ENCODE measurements at places on chromosomes 13 and 19.

DNA sequence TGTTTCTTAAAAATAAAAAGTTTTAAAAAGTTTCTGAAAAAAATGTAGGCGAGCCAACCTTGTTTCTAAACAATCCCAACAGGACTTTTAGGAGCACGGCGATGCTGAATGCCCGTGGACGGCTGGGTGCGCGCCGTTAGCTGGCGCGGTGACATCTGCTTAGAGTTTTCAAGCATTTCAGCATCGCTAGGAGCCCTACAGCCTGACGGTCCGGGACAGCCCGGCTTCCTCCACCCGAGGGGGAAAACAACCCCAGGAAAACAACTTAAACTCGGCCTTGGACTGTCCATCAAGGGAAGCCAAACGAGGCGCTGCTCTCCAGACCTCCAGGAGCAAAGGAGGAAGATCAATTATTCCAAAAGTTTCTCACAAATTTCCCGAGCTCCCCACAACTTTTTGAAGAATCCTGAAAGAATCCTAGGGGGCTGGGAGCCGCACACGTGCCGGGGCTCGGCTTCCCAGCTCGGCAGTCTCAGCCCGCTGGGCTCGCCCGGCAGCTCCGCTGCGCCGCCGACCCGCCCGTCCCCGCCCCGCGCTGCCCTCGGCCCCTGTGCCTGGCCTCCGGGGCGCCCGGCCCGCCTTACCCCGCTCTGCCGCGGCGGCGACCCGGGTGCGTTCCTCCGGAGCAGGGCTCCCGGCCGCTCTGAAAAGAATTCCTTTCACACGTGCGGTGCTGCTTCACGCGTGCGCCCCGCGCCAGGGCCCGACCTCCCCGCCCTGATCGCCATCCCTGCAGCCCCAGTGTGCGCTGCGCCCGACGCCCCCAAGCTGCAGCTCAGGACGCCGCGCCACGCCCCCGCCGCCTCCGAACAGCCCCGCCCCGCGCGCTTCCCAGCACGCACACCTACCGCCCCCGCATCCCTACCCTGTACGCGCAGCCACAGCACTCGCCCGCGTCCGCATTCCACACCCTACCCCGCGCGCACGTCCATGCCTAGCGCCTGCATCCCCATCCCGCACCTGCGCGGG lies at the start of gene GJA3:
Gene GJA3 (minus strand): TSS at position 747 of the 969 bp plus-strand sequence. CDS start 17,764 bp downstream, outside the sequence.
- DNase-seq, result peak; percentile 43

GRCh38 chr13:76213423-76213904 lies 577.3 kb downstream of the LMO7 start:
- no peak for DNase-seq

DNA sequence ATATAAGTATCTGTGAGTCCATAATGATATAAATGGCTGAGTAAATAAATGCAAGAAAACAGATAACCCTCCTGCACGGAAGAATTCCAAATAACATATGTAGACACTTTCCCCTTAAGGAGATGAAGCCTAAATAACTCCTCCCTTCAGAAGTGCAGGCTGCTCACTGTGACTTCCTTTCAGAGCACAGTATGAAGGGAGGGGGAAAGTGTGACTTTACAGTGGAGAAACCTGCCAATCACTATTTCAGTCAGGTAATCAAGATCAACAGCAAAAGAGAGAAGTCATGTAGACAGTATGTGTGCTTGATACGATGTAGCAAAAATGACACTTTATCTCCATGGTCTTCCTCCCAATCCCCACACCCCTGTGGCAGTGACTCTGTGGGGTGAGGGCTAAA lies 7.1 kb downstream of the GGACT start:
- DNase-seq, result no peak

DNA sequence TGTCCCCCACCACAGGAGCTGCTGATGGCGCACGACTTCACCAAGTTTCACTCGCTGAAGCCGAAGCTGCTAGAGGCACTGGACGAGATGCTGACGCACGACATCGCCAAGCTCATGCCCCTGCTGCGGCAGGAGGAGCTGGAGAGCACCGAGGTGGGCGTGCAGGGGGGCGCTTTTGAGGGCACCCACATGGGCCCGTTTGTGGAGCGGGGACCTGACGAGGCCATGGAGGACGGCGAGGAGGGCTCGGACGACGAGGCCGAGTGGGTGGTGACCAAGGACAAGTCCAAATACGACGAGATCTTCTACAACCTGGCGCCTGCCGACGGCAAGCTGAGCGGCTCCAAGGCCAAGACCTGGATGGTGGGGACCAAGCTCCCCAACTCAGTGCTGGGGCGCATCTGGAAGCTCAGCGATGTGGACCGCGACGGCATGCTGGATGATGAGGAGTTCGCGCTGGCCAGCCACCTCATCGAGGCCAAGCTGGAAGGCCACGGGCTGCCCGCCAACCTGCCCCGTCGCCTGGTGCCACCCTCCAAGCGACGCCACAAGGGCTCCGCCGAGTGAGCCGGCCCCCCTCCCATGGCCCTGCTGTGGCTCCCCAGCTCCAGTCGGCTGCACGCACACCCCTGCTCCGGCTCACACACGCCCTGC lies 4.4 kb upstream of the NOP53 start:
- DNase-seq, result no peak

- peak; percentile 62 for DNase-seq
Observed at GRCh38 chr13:75505327-75505726, 23.4 kb upstream of the TBC1D4 start.

- peak; percentile 28 for DNase-seq
Observed at GRCh38 chr19:9848060-9848459, 12.9 kb downstream of the PIN1 start.

GRCh38 chr13:49664606-49665005 lies 26.7 kb downstream of the EBPL start:
- DNase-seq, result no peak

GRCh38 chr13:69243366-69243765 lies 864.3 kb upstream of the ATXN8OS start:
- DNase-seq, result no peak

Data from hematopoietic multipotent progenitor cell treated with erythropoietin and hydrocortisone succinate and interleukin-3 and kit ligand, for 4 days (in vitro differentiated cells).